ENCODE measurements at places on chromosomes 11 and 22.
A peak's percentile ranks its signal among the peaks of the same experiment; 100 is the strongest.

GRCh38 chr22:45376009-45376408 lies 37.4 kb downstream of the SMC1B start:
- no peak for DNase-seq

- DNase-seq = no peak
These were observed 32.4 kb downstream of the TTC28 start for GRCh38 chr22:28647216-28647615.

DNA sequence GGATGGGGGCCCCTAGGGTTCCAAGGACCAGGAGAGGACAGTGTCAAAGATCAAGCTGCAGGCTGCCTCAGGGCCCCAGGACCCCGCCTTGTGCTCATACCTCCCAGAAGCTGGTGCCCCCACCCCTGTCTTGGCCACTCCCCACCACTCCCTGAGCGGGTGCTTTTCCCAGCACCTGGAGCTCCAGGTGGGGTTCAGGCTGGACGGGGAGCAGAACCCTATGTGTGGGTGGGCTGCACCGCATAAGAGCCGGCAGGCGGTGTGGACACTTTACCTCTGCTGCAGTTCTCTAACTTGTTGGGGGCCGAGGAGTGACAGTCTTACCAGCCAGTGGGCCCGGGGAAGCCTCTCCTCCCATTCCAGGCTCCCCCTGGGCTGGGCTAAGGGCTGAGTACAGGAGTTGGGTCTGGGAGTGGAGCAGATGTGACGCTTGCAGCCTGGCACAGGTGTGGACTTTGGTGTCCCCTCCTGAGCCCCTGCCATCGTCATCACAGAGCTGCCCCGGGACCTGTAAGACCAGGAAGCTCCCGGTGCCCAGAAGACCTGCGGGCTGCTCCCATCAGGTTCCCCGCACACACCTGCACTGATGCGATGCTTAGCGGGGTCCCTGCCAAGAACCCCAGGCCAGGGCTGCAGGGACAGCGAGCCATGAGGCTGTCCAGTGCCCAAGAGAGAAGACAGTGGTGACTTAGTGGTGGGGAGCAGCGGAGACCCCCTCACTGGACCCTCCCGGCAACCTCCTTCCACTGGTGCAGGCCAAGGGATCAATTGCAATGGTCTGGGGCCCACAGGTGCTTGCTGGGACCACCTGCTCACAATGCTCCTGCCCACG lies 674.5 kb downstream of the BRD1 start:
- DNase-seq = no peak

GRCh38 chr11:46414466-46414796 lies 22.9 kb upstream of the CHRM4 start:
- no peak for DNase-seq

GRCh38 chr22:37636186-37636948 lies 3.1 kb upstream of the SH3BP1 start:
- peak; percentile 47 for DNase-seq

DNA sequence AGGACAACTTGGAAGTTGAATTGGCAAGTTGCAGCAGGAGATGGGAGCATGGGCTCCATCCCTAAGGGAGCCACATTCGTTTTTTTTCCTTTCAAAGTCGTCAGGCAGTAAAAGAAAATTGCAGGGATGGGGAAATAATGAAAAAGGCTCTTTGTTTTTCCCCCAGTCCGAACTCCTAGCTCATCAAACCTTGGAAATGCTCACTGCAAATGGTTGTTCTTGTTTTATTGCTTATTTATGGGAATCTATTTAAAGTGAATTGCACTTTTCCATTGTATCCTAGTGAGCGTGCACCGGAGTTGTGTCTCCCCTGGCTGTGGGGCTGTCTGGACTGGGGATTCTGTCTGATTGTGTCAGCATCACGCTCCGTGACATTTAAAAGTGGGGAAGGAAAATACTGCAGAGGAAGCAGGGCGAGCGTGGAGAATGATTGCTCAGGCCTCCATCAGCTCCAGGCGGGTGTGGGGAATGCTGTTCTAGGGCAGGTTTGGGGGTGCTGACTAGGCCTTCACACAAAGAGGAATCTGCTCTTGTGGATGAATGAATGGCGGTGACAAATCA lies 306.4 kb downstream of the KIRREL3 start:
- DNase-seq = no peak

GRCh38 chr22:36447632-36448031 lies 33.8 kb downstream of the TXN2 start:
- no peak for DNase-seq

DNA sequence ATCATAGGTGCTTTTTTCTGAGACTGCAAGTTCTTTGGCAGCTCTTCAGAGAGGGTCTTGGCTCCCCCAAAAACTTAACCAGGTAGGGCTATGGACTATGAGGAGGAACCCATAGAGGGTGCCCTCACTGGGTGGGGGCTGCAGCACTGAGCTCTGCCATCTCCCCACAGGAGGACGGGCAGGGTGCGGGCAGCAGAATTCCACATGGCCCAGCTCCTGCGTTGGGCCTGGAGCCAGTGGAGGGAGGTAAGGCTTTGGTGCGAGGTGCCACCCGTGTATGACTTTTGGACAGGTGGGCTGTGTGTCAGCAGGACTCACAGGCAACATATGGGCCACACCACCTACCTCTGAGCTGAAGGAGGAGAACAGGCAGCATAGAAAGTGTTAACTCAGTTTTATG lies 58.4 kb downstream of the PISD start:
- DNase-seq = no peak

GRCh38 chr11:10451426-10452116 lies 3.5 kb upstream of the AMPD3 start:
- DNase-seq = no peak

Data from GM23338 (cell line).